ENCODE measurements at places on chromosomes 12 and 14. TPM values are rescaled to one million over a fixed set of nuclear protein-coding genes. Genes with fewer than 3 reads are reported as not detected.

RTL1 gene
- total RNA-seq: not detected

DNA sequence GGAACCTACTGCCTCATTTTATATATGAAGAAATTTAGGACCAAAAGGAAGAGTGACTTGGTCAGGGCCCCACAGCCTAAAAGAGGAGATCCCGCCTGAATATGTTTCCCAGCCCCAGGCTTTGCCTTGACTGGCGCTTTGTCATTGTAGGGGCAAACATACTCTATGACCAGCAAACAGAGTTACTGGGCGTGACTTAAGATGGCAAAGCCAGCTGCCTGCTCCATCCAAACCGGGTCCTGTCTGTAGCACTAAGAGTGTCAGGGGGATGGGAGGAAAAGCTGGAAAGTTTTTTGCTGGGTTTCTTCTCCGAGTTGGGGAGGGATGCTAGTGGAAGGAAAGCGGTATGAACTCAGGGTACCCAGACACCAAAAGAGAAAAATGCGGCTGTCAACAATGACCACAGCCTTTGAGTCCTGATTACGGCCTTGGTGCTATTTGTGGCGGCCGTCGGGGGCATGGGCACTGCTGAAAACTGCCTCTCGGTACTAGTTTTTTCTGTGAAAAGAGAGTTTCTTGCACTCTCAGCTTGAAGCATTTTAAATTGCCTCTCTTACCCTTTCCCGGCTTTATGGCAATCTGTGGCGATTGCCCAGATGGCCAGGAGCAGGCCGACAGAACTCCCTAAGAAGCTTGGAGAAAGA is 82.7 kb downstream of the PRIMA1 start:
- no peak for DNase-seq

DNA sequence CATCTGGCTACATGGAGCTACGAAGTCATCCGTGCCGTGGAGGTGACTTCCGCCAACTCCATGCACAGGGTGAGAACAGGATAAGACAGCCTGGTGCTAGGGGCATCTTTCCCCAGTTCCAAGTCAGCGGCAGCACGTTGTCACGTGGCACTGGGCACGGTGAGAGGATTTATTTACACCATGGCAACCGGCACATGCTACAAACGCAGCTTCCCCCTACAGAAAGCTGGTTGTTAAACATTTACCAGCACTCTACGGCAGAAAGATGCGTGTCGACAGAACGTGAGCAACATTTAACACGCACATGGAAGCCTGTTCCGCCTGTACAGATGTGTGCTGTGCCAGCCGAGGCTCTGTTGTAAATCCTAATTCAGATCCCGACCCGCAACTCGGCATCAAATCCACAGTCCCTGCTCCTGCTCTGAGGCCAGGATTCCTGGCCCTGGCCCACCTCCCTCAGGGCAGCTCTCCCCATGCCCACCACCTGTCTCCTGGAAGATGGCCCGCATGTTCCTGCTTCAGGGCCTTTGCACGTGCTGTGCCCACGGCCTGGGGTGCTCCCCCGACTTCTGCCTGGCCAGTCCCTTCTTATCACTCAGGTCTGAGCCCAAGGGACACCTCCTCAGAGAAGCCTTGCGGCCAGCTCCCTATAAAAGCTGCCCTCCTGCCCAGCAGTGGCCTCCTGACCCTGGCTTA is 114.1 kb downstream of the RFLNA start:
- no peak for DNase-seq

DNA sequence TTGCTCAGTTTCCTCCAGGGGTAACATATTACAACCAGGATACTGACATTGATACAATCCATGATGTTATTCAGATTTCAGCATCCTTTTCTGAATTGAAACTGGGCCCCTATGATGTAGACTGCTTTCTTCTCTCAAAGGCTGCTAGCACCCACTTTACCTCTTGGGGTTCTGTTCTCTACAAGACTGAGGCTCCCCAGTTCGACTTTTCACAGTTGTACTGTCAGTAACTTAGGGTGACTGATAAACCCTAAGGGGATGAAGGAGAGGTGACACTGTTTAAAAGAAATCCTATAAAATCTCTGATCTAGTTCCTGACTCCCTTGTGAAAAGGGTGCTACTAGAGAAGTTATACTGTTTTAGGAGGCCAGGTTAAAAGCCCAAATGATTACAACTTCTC is 818 bp downstream of the VPS33A start:
- DNase-seq: no peak

GRCh38 chr12:80186727-80187217 is 87.4 kb downstream of the OTOGL start:
- DNase-seq: no peak

DNA sequence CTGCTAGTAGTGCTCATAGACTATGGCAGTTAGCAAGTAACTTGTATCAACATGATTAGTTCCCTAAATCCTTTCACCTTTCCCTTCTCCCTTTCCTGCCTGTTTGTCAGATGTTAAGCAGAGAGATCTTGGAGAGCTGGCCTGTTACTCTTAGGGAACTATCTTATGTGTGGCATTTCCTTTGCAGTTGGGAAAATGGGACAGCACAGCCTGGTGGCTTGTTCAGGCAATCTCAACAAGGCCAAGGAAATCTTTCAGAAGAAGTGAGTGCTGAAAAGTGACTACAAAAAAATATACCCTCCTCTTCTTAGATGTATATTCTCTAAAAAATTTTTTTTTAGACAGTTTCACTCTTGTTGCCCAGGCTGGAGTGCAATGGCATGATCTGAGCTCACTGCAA is 7.4 kb downstream of the PARP2 start:
- DNase-seq: no peak

- no peak for DNase-seq
These were observed 365.1 kb upstream of the DIO2 start for GRCh38 chr14:80576401-80576800.

Data from breast epithelium (tissue), 4 donors.